Vagina (tissue), 2 donors: ENCODE measurements at places on chromosomes 16 and 17.

DNA sequence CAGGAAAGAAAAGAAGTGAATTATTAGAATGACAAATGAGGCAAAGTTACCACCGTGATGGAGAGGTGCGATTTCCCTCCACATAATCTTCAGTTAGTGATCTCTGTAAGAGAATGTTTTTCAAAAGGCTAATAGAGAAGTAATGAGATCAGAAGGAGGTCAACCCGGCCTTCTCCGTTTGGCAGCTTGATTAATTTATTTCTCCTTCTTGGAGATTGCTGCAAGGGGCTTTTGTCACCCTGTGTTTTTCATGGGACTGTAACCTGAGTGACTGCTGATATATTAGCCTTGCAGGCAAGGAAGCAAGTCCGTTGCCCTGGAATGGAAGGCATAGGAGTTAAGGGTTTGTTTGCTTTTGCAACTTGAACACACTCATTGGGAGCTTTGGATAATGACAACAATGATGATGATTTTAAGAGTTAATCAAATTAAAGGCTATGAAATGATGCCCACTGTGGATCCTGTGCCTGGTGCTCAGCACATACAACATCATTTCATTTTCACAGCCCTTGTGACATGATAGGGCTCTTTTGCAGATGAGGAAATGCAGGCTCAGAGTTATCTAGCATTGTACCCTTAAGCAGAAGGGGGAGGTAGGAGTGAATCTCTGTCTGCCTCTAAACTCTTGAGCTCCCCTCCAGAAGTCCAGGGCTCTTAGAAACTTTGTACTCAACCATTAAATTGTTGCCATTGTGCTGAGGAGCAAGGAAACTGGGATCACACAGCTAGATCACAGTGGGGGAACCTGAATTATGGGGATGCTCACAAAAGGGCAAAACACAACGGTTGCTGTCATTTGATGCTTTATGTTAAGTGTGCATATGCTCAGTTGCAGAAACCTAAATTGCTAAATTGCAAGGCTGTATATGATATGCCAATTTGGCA is 226.3 kb downstream of the WWOX start:
- DNase-seq: no peak

DNA sequence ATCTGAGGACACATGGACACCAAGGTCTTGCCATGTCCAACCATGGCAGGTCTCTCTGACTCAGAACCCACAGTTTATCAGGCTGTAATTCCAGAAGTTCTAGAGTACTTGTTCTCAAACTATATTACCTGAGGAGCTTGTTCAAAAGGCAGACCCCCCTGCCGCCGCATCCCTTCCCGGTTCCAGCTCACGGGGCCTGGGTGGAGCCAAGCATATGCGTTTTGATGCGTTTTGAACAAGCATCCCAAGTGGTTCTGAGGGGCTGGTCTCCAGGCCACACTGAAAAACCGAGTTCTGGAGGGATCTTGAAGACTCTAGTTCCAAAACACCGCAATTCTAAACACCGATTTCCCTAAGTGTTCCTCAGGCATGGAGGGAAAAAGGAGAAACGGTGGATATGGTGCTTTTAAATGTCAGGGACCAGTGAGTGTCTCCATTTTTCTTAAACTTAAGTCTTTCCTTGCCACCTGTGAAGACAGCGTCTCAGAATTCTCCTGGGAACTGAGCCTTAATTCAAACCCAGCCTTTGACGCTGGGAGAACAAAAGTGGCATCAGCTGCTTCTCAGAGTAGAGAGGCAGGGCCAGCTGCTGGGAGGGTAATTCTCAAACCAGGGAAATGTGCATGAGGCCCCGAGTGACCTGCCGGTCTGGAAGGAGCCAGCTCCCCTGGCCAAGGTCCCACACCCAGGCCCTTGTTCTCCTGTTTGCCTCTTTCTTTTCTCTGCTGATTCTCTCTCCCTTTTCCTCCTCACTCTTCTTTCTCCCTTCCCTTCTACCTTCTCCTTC is 84.4 kb upstream of the PLCG2 start:
- DNase-seq: no peak

GRCh38 chr17:13102477-13102876 is 84.7 kb upstream of the ELAC2 start:
- no peak for DNase-seq

DNA sequence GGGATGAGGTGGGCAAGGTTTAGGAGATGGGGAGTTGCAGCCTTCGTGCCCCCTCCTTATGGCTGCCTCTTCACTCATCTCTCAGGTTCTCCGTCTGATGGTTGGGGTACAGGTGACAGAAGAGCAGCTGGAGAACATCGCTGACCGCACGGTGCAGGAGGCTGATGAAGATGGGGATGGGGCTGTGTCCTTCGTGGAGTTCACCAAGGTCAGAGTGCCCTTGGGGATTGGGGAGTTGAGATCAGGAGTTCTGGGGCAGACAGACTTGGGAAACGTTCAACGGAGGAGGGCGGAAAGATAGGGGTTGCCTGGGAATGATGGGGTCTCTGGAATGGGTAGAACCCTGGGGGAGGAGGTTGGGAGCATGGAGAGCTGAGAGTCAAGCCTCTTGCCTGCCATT is 2.3 kb downstream of the CHP2 start:
- DNase-seq: no peak

DNA sequence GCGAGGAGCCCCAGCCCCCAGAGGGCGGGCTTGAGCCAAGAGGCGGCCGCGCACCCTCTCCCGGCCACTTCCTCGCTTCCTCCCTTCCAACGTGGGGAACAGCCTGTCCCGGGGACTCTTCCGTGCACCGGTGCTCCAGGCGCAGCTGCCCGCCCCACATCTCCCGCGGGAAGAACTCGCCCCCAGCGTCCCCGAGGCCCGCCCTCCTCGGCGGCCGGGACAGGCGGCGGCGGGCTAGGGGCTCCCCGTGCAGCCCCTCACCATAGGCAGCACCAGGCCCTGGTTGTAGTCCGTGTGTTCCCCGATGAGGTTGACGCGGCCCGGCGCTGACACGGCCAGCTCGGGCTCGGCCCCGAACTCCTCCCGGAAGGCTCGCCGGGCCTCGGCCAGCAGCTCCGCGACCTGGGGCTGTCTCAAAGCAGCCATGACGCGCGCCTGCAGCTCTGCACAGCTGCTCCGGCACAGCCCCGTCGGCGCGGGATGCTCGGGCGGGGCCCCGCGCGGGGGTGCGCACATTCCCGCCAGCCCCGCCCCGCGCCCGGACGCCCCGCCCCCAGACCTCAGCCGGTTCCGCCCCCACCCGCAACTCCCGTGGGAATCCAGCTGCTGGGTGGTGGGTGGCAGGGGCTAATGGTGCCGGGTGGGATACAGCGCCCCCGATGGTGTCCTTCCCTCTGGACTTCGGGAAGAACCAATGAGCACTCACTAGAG is at the start of gene GALK1:
GALK1 (minus strand) TSS at position 482 of the 711 bp plus-strand sequence; CDS start at position 426, 56 bp downstream.
- no peak for DNase-seq

GRCh38 chr17:65674246-65675045 is 113.0 kb upstream of the AXIN2 start:
- no peak for DNase-seq

GRCh38 chr16:65704866-65705265 is 583.0 kb upstream of the CDH11 start:
- no peak for DNase-seq

- DNase-seq: no peak
Observed at GRCh38 chr16:8756755-8757154, 40.7 kb downstream of the TMEM186 start.

- no peak for DNase-seq
Observed at GRCh38 chr17:44775838-44776621, 17.2 kb downstream of the ADAM11 start.

GRCh38 chr16:85392756-85393673 is 220.1 kb upstream of the GSE1 start:
- DNase-seq: no peak

GRCh38 chr17:80807014-80807413 is 184.6 kb upstream of the CHMP6 start:
- DNase-seq: no peak

DNA sequence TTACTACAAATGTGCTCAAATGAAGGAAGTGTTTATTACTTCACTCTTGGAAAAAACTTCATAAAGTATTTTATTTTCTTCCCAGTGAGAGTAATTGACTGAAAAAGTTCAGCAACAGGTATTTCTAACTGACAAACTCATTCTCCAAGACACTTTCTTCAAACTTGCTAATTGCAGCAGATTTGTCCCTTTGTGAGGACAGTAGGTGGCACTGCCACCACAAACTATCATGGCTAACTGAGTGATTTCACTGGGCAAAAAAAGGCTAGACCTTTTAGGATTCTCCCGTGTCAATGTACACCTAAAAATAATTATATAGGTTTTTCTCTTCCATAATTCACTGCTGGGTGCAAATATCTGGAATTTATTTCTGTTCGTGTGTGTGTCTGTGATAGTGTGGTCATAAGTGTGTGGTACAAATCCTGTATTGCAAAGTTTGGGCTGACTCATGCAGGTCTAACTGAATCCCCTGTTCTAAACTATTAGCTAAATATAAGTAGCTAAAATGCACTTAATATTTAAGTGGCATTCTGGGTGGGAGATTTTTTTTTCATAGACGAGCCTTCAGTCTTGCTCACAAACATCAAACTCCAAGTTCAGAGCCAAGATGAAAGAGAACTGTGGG is 3.9 kb downstream of the HS3ST3A1 start:
- DNase-seq: no peak

DNA sequence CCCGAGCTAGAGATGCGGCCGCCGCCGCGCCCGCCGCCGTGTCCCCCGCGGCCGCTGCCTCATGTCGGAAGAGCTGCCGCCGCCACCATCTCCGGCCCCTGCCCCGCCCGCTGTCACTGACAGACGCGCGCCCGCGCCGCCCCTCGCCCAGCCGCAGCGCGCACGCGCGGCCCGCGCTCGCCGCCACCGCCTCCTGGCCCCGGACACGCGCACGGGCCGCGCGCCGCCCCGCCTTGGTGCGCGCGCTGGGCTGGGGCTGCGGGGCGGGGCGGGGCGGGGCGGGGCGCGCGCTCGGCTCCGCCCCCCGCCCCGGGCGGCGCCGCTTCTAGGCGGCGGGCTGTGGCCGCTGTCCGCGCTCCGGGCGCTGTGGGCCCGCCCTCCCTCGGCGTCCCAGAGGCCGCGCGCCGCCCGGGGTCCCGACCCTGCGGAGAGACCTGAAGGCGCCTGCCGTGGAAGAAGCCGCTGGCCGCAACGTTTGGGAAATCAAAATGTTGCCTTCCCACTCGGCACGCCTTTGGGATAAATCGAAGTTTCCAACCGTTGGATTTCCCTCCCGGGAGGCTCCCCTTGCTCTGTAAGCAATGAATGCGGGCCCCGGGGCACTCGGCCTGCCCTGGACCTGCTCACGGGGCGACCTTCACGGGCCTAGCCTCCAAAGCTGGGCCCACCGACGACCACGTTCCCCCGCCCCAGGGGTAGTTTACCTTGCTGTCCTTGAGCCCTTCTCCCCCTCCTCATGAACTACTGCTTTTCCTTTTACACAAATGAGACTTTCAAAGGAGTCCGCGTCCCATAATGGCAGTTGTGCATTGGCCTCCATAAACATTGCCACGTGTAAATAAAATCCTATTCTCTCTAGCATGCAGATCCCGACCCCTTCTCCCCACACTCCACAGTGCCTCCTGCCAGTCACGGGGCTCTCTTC is at the start of gene ADCY9:
ADCY9 (minus strand) TSS at position 118 of the 925 bp plus-strand sequence. CDS start 1,000 bp downstream, outside the sequence.
- DNase-seq: no peak

- no peak for DNase-seq
Observed at GRCh38 chr17:78355045-78355641, 4.7 kb downstream of the SOCS3 start.

DNA sequence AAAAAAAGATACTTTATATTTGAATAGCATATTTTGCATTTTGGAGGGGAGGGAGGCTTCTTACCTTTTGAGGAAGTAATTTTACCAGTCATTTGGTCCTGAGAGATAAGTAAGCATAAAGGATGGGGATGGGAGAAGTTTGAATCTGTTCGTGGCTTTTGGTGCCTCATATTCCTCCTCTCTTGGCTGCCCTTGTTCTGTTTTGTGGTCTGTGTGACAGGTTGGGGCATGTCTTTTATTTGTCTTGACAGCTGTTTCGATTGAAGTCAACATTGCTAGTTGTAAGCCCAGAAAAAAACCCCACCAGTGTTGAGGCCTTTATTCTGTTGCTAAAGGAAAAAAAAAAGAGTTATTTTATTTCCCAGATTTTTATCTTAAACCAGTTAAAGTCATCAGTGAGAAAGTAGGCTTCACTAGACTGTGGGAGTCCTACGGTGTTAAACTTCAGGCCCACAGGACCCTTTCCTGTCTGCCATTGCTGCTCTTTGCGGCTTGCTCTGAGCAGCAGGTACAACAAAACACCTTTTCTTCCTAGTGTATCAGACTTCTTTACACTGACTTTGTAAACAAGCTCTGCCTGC is 11.4 kb downstream of the SLC7A6 start:
- DNase-seq: no peak

GRCh38 chr17:58786586-58787295 is 31.1 kb downstream of the PPM1E start:
- DNase-seq: no peak

GRCh38 chr17:76004750-76005262 is 4.2 kb downstream of the CDK3 start:
- DNase-seq: no peak

DNA sequence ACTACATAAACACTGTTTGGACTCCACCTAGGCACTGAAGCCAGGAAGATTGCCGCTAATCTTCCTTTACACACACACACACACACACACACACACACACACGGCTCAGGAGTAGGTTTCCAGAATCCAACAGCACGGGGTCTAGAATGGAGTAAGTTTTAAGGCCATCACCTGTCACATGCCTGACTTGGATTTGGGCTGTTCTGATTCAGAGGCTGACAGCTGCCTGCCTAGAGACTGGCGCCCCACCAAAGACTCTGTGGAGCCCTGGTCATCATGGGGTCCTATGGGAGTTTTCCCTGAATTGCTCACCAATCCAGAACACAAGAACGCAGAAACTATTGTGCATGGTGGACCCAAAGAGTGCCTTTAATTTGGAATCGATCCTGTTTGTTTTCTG is 10.9 kb downstream of the CDRT4 start:
- no peak for DNase-seq

DNA sequence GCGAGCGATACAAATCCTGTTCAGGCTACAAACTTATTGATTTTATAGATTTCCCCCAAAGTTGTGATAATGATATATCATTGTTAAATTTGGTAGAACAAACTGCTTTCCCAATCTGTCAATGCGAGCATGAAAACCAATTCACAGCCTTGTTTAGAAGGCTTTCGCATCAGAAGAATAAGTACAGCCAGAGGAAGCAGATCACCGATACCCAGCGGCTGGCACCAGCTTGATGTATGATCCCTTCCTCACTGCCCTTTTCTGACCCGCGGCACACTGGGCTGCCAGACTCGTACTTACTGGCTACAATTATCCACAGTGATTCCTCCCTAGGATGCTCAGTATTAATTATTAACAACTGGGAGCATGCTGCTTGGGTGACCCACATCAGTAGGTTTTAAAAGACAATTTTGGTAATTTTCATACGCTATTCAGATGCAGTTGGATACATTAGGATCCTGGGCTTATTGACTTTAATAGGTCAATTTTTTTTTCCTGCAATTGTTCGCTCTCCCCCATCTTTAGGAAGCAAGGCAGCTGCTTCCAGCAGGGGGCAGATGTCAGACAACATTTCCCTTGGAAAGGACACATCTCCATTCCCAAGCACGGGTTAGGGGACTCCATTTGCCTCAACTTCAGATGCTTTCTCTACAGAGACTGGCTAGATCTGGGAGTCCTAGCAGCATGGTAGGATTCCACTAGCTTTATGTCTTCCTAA is 582.7 kb upstream of the PSMD7 start:
- no peak for DNase-seq
